ENCODE measurements at places on chromosomes 2 and 18. TPM values are rescaled to one million over a fixed set of nuclear protein-coding genes. Genes with fewer than 3 reads are reported as not detected.

The DHRS9 gene
- total RNA-seq: 0.37 TPM

DNA sequence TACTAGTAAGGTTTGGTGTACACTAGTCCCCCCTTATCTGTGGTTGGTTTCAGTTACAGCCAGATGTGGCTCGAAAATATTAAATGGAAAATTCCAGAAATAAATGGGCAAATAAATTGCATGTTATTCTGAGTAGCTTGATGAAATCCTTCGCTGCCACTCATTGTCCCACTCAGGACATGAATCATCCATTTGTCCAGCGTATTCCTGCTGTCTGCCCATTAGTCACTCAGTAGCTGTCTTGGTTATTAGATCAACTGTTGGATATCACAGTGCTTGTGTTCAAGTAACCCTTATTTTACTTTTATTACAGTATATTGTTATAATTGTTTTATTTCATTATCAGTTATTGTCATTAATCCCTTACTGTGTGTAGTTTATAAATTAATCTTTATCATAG, 21.7 kb downstream of the ZDBF2 start:
- DNase-seq: no peak

- no peak for DNase-seq
These were observed 62.1 kb downstream of the SETBP1 start for GRCh38 chr18:44742718-44743311.

DNA sequence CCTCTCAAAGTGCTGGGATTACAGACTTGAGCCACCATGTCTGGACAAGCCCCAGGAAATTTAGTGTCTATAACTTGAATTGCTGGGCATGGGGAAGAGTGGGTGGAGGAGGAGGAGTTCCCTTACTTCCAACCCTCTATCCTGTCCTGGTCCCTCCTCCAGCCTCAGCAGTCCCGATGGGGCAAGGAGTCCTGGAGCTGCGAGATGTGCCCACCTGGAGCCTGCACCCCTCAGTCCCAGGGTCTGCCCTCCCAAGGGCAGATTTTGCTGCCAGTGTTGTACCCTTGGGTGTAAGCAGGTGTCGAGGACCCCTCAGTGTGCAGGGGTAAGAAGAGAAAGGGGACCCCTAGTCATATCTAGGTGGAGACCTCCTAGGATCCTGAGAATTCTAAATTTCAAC, 2.8 kb downstream of the VAMP8 start:
- DNase-seq: no peak

Measured in CD8-positive, alpha-beta memory T cell (primary cell).